ENCODE measurements at places on chromosomes 2 and 18.

GRCh38 chr18:55477860-55478581, 110.0 kb downstream of the TCF4 start:
- DNase-seq, result no peak

- no peak for DNase-seq
Measured at GRCh38 chr2:26807788-26808460, 22.1 kb downstream of the CENPA start.

DNA sequence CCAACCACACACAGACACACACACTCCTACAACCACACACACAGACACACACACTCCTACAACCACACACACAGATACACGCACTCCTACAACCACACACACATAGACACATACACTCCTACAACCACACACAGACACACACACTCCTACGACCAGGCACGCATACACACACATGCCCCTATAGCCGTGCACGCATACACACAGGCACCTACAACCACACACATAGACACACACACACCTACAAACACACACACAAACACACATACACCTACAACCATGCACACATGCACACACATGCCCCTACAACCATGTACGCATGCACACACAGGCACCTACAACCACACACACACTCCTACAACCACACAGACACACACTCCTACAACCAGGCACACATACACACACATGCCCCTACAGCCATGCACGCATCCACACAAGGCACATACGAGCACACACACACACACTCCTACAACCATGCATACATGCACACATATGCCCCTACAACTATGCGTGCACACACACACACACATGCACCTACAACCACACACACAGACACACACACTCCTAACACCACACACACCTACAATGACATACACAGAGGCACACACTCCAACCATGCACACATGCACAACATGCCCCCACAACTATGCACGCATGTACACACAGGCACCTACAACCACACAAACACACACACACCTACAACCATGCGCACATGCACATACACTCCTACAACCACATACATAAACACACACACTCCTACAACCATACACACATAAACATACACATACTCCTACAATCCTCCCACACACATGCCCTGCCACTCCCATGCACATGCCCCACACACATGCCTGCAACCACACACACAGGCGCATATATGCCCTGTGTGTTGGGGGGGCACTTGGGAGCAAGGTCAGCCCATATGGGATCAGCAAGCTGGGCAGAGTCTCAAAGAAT, 19.1 kb upstream of the TEX51 start:
- DNase-seq, result no peak

DNA sequence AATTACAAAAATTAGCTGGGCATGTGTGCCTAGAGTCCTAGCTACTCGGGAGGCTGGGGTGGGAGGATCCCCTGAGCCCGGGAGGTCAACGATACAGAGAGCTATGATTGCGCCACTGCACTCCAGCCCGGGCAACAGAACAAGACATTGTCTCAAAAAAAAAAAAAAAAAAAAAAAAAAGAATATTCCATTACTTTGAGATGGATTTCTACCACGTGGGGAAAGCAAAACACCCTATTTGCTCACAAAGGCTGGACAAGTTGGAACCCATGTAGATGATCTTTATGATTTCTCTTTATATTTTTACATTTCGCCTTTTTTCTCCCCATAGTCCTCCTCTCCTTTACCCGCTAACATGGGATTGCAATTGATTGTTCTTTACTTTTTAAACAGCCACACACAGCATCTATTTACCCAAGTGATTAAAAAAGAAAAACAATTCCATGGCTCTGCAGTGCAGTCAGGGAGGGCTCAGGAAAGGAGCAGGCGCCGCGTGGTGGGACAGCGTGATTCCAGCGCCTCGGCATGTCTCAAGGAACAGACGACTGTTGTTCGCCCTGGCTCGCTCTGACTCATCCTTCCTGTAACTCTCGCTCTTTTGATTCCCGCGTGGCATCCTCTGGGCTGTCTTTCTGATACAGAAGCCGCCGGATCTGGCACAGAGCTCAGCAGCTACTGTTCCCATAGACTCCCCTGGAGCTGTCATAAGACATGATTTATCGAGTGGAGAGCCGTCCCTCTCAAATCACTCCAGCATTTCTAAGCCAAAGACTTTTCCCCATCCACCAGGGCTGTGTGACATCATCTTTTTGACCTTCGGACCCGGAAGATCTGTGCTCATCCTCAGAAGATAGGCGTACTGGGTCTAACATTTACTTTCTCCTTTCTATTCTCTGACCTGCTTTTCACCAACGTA, 230.4 kb upstream of the AGAP1 start:
- no peak for DNase-seq

DNA sequence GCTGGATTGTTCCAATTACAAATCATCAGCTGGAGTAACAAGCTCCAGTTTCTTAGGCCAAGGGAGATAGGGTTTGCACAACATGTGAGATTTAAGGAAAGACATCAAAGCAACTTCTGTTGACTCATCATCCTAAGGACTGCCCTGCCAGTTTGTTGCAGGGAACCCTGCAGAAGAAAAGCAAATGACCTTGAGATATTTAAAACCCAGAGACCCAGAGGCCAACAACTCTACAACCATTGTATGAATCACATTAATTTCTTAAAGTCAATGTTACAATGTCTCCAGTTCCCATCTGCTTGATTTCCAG, 491.8 kb upstream of the ACVR2A start:
- DNase-seq, result no peak

All from stimulated activated CD4-positive, alpha-beta T cell treated with anti-CD3 and anti-CD28 coated beads, Interleukin-1b, Interleukin-23, amount 100 ng/mL, for 1 hour (primary cell).